ENCODE measurements at places on chromosomes 7 and 10.

GRCh38 chr7:88355011-88355410, 48.3 kb upstream of the STEAP4 start:
- DNase-seq = no peak

DNA sequence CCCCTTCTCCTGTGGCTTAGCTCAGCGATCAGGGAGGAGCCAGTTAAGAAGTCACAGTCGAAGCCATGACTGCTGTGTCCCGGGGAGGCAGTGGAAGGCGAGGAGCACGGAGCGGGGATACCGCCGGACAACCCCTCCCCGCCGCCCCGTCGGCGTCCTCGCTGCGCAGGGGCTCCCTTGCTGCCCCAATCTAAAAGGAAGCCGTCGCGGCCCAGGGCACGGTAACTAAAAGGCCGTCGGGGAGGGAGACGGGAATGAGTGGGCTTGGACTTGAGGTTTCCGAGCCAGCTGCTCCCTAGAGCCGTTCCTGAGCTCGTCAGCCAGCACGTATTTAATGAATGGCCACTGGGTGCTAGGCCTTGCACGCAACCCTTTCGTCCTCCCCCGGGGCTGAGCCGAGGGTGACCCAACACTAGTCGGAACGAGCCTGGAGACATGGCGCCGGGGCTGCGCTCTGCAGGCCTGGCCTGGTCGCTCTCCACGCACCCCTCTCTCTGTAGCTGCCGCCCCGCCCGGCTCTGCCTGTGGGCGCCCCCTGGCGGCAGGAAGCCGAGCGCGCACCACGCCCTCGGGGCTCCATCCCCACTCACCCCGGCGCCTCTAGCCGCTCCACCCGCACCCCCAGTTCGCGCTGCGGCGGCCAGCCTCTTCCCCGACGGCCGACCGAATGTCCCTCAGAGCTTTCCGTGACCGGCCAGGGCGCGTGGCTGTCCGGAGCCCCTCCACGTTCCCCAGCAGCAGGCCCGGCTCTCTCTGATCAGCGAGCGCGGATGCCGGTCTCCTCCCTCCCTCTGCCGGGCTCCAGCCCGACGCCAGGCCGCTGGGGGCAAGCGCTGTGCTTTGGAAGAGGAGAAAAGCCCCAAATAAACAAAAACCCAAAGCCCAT, 29.3 kb upstream of the KCNK18 start:
- no peak for DNase-seq

DNA sequence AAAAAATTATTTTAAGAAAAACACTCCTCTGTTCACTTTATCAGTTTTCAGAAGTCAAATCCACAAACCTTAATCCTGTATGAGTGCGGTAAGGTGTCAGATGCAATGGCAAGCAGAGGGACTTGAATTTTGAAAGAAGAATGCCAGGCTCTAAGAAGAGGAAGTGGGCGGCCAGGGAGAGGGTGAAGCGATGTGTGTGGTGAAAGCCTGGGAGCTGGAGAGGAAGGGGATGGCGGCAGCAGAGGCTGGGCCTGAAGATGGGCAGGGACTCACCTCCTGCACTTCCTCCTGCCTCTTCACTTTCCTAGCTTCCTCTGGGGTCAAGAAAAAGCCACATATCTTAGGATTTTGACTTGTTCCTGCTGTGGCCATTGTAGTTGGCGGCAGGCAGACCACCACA, 609.6 kb downstream of the PARD3 start:
- DNase-seq = no peak

- no peak for DNase-seq
These were observed 408.3 kb upstream of the ANKRD30A start for GRCh38 chr10:36717118-36717517.

- no peak for DNase-seq
These were observed 76.8 kb upstream of the PRKG1 start for GRCh38 chr10:50997461-50997860.

DNA sequence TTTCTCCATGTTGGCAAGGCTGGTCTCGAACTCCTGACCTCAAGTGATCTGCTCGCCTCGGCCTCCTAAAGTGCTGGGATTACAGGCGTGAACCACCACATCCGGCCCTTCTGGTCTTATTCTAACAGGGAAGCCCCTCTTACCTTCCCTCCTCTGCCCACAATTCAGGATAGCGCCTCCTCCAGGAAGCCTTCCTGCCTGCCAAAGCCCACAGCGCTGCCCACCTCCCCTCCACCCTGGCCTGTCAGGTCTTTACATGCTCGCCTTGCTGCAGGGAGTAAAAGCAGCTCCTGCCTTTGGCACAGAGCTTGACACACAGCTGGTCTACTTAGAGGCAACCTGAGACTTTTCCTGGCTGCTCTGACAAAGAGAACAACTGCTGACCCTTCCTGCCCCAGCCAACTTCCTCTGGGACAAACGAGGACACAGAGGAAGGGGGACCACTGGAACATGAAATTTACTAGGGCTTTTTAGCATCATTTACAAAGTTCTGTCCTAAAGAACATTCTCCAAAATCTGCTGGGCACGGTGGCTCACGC, 13.2 kb downstream of the MLXIPL start:
- no peak for DNase-seq

Measured in hypothalamus (tissue), 51 donors.